Astrocyte (in vitro differentiated cells and primary cell): ENCODE measurements at places on chromosomes 12 and 14.

GRCh38 chr12:52147367-52147963 lies 44.3 kb downstream of the KRT80 start:
- peak; percentile 98 for DNase-seq

GRCh38 chr12:26872625-26873024 lies 39.6 kb upstream of the ITPR2 start:
- DNase-seq: no peak

GRCh38 chr12:9866860-9867269 lies 2.3 kb downstream of the CLEC2B start:
- no peak for DNase-seq

DNA sequence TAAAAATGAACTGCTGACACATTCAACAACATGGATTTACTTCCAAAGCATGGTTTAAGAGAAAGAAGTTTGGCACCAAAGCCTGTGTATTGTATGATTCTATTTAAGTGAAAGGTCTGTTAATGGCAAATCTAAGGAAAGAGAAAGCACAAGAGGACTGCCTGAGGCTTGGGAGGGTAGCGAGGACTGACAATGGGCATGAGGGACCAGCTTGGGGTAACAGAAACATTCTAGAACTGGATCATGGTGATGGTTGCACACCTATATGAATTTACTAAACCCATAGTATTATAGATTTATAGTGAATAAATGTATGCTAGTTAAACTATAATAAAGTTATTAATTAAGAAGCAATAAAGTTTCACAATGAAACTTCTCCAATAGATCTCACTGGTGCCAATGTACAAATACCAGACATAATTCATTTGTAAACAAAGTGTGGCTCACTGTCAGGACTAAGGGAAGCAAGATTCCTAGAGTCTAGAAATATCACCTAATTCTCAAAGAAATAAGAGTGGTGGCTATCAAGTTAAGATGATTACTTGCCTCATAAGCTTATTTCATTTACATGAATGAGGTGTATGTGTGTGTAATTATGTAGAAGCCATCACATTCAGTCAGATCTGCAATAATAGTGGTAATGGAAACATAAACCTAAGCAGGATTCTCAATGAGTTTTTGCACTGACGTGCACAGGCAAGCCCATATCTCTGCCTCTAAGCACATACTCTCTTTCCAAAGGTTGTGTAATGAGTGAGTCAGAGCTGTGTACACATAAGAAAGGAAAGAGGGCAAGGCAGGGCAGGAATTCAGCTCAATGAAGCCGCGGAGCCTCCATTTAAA lies 353.4 kb downstream of the KCNH5 start:
- peak; percentile 98 for DNase-seq

- DNase-seq: no peak
These were observed 653.3 kb upstream of the MIS18BP1 start for GRCh38 chr14:45906257-45906656.

DNA sequence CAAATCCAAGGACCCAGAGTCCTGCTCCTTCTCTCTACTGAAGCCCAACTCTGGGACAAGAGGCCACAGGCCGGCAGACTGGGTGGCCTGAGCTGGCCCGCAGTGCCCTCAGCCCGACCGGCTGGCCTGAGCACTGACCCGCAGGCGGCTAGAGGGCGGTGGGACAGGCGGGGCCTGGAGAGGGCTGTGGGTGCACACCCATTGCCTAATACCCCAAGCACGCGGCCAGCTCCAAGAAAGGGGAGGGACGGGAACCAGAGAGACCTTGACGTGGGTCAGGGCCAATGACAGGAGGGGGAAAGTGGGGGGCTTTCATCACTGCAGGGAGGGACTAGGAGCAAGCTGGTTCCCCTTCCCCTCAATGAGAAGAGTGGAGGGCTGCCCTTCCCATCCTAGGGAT lies 2.0 kb upstream of the WNT10B start:
- no peak for DNase-seq

- no peak for DNase-seq
These were observed 24.2 kb upstream of the INF2 start for GRCh38 chr14:104665114-104665656.

DNA sequence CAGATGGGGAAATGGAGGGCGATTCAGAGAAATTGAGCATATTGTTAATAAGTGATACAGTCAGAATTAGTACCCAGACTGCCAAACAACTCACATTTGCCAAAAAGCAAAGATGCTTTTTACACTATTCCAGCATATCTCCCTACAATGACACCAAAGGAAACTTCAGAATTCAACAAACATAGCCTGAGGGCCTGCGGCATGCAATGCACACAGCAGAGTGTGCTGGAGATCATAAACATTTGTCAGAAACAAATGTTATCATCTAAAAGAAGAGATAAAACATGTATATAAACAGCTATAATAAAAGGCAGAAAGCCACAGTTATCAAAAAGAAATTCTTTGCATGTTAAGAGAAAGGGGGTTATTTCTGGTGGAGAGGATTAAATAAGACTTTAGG lies 20.1 kb upstream of the GARIN6 start:
- DNase-seq: no peak

DNA sequence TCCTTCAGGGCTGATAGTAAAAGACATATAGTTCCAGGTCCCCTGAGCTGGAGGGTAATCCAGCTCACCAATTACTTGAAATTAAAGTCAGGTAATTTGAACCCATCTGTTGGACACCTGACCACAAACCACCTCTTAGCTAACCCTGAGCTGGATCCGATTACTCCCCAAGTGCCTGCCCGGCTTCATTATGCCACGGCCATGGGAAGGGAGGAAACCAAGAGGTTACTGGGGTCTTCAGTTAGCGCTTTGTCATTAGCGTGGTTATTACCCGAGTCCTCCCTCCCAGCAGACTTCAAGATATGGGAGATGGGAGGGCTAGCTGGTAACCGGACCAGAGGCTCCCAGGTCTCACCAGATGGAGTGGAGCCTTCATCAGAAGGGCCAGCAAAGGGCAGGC lies 1071.4 kb downstream of the BCL11B start:
- DNase-seq: no peak

- DNase-seq: no peak
These were observed 91.2 kb upstream of the PARP11 start for GRCh38 chr12:3964439-3964838.

GRCh38 chr14:65604936-65605335 lies 192.4 kb downstream of the FUT8 start:
- no peak for DNase-seq

DNA sequence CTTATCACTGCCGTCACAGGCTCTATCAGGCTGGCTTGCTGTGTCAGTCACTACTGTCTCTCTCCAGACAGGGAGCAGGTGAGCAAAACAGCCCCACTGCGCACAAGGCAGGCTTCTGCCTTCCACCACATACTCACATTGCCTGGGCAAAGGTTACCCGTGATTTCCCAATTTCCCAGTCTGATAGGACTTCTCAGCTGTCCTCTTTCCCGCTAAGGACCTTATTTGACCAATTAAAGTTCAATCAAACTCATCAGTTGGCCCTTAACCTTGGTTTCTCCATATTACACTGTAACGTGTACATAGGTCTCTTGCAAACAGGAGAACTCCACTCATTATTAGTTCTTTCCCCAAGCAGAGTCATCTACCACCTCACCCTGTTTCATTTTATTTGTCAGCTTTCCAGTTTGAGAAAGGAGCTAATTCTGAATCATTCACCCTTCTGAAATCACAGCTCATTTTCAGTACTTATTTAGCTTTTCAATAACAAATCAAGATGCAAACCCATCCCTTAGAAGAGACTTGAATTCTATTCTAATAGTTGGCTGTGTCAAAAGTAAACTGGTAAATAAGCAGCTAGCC lies 170.8 kb downstream of the ESR2 start:
- no peak for DNase-seq
